ENCODE measurements at places on chromosomes 2 and 18.

DNA sequence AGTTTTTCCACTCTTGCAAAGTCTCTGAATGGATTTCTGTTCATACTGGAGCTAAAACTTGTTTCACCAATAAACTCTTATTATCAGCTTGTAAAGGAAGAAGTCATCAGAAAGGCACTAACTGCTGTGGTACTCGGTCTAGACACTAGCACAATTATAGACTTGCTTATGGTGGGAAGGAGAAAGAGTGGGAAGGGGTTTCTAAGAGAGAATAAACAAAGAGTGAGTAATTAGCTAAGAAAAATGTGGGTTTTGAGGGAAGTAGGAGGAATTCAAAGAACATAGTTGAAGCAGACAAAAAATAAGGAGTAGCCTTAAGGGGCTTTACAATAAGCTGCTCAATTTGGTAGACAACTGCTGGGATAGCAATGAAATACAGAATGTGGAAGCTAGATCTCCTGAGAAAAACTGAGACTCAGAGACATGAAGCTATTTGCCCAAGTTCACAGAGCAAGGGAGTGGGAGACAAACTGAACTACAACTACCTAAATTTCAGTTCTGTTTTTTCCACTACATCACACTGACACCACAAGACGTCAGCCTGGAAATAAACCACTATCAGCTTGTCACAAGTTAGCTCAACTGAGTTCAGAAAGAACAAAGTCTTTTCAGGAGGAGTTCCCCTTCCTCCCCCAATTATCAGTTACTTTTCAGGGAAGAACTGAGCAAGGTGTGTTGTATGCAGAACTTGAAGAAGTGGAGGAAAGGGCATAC is 59.7 kb downstream of the MAP4K3 start:
- no peak for DNase-seq

DNA sequence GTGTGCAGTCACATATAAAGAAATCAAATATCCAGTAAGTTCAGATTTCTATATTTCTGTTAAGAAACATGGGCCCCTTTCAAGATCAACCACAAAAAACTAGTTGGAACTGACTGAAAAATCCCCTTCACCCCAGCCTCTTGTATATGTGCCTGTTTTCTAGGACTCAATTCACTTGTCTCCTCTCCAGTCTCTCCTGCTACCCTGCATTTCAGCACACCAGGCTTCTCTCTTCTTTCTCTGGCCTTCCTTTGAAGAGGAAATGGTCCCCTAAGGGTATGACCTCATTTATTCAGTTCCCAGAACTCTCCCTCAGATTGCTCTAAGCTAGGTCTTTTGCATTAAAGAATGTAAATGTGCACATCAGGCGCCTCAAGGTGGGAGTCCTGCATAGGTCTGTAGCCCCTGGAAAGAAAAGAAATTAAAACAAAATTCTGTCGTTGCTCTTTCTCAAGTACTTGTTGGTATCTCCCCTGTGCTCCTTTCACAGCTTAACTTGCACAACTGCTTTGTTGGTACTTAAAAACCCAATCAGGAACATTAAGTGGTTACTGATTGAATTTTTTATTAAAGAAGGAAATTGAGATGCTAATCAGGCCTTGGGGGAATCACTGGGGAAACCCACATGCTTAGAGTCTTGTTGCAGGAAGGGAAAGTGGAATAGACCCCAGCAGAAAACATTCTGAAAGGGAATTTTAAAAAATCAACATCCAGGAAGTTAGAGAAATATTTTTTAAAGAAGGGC is 278.4 kb downstream of the AGPS start:
- no peak for DNase-seq

GRCh38 chr2:38792751-38793150 is 14.7 kb downstream of the GEMIN6 start:
- DNase-seq = no peak

DNA sequence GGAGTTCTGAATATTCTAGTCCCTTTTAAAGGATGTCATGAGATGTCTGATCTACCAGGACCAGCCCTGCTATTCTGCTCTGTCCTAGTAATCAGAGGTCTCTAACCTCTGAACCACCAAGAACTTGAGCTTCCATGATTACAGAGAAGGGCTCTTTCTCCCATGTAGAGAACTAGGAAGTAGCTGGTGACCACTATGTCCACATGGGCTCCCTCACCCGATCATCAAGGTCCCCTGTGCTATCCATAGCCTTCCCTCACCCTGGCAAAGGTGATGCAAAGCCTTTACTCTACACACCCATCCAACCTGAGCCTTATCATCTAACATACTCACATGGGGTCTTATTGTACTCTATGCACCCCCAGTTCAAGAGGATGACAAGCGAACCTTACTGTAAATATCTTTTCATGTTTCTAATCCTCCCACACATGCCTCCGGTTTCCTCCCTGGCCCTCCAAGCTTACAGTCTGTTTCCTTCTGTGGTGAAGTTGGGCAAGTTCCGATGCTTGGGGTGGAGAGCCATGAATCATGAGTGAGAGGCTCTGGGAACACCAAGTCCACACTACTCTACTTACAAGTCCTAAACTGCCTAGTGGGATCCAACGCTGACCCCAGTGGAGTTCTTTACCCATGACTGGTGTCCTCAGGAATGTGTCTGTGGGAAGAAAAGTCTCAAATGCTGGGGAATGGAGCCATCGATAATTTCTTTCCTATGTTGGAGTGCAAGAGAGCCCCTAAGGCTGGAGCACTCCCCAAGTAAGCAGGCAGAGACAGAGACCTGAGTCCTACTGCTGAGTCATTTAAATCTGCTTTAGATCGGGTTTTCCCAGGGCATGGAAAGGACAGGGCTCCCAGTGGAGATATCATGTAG is 73.3 kb upstream of the KLF7 start:
- DNase-seq = no peak

- DNase-seq = no peak
These were observed 74.3 kb downstream of the XRCC5 start for GRCh38 chr2:216183462-216183861.

GRCh38 chr2:133326652-133327397 is 241.4 kb downstream of the NCKAP5 start:
- no peak for DNase-seq

GRCh38 chr2:25388491-25388890 is 46.8 kb upstream of the DNMT3A start:
- no peak for DNase-seq

GRCh38 chr18:41992066-41992465 is 37.0 kb downstream of the PIK3C3 start:
- no peak for DNase-seq

DNA sequence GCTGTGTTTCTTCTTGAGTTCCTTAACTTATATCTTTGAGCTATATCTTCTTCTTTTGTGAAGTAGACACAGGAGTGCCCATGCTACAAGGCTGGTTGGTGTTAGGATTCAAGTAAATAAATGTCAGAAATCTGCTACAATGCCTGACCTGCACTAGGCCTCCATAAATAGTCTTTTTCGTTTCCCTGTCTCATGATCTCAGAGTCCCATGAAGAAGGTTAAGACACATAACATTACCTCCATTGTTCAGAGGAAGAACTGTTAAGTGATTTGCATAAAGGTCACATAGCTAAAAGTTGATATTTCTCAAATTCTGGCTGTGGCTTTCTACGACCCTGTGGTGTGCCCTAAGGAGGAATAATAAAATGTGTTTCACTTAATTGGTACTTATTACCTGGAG is 228.4 kb downstream of the KCNS3 start:
- no peak for DNase-seq

GRCh38 chr2:86631846-86632485 is 8.3 kb upstream of the RNF103 start:
- no peak for DNase-seq

DNA sequence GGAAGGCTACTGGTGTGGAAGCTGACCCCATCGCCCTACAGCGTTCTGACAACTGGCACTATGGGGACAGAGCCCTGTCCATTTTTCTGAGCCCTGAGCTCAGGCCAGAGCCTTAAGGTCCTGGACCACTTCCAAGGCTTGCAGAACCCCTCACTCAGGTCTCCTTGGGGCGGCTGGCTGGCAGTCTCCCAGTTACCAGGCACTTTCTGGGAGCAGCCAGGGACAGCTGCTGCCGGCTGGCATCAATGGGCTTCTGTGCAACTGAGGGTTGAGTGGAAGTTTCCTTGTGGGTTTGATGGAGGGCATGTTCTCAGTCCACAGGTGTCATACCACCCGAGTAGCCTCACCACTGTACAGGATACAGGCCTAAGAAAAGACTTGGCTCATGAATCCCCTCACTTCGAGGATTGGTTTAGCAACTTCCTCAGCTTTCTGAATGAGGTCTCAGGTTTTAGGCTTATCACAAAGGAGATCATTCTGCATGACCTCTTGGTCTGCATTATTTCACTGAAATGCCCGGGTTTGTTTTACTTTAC is 27.4 kb upstream of the WIPF1 start:
- no peak for DNase-seq

DNA sequence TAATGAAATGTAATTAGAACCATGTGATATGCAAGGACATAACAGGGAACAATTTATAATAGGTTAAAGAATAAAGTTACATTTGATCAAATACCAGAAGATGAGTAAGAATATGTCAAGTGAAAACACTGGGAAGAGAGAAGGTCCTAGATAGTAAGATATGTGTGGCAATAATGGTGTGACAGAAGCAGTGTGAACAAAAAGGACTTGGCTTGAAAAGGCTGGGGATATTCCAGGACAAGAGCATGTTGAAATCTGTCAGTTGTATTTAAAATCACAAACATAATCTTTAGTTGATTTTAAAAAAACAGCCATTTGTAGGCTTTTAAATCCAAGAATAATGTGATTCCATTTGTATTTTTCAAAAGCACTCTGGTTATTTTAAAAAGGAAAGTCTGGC is 1399.9 kb upstream of the SLC39A10 start:
- DNase-seq = no peak

DNA sequence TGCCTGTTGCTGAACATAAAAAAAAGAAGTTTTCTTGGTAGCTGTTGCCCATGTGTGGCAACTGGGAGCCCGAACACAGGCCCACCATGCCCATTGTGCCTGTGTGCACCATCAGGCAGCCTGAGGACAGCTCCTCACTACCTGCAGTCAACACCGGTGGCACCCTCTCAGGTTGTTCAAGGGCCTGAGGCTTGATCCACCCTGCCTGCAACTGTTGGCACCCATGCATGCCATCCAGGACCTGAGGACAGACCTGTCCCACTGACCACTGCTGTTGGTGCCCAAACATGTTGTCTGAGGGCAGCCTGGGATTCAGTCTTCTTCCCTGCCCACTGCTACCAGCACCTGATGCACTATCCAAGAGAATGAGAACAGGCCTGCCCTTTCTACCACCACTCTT is 661.1 kb upstream of the ZNF804A start:
- no peak for DNase-seq

GRCh38 chr18:46333431-46334135 is 229.4 kb downstream of the HAUS1 start:
- DNase-seq = no peak

DNA sequence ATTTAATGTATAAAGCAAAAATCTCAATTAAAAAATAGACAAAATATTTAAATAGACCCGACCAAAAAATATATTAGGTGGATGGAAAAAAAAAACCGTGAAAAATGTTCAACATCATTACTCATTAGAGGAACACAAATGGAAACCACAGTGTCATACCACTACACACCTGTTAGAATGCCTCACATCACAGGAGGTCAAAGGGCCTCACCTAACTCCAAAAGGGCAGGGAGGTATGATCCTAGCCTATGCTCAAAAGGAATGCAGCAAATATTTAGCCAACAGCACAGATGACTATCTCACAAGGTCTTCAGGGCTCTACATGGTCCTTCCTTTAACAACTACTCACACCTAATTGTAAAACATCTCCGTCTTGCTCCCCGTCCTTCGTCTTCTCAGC is 185.5 kb upstream of the SETBP1 start:
- DNase-seq = no peak

GRCh38 chr2:30744823-30745222 is 62.4 kb downstream of the CAPN13 start:
- no peak for DNase-seq

- DNase-seq = no peak
These were observed 10.9 kb downstream of the ALS2 start for GRCh38 chr2:201769666-201770373.

GRCh38 chr18:47191961-47192360 is 15.8 kb upstream of the IER3IP1 start:
- DNase-seq = no peak

- DNase-seq = no peak
These were observed 173.1 kb upstream of the STON1 start for GRCh38 chr2:48356701-48357325.

DNA sequence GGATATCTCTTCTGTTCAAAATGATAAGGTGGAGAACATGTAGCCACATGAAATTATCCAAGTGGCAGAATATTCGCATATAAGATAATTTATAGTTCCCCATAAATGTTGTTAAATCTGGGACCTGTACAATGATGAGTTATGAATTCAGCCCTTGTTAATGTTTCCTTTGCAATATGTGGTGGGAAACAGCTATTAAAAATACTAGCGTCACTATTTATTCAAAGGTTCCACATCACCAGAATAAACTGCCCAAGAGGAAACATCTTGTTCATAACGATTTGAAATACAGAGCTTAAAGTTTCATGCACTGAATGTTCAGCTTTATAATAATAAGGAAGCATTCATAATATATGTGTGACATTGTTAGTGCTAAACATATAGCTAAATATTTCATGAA is 223.9 kb upstream of the TCF4 start:
- no peak for DNase-seq

GRCh38 chr18:38358805-38359657 is 793.4 kb upstream of the CELF4 start:
- no peak for DNase-seq

DNA sequence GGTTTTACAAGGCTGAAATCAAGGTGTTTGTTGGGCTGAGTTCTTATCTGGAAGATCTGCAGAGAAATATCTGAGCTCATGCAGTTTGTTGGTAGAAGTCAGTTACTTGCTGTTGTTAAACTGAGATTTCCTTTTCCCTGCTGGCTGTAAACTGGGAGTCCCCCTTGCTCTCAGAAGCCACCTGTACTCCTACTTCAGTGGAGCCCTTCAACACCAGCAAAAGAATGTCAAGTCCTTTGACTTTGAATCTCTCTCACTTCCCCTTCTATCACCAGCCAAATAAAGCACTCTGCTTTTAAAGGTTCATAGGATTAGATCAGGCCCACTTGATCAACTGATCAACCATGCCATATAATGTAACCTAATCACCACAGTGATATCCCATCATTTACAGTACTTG is 252.2 kb upstream of the CDH7 start:
- no peak for DNase-seq

DNA sequence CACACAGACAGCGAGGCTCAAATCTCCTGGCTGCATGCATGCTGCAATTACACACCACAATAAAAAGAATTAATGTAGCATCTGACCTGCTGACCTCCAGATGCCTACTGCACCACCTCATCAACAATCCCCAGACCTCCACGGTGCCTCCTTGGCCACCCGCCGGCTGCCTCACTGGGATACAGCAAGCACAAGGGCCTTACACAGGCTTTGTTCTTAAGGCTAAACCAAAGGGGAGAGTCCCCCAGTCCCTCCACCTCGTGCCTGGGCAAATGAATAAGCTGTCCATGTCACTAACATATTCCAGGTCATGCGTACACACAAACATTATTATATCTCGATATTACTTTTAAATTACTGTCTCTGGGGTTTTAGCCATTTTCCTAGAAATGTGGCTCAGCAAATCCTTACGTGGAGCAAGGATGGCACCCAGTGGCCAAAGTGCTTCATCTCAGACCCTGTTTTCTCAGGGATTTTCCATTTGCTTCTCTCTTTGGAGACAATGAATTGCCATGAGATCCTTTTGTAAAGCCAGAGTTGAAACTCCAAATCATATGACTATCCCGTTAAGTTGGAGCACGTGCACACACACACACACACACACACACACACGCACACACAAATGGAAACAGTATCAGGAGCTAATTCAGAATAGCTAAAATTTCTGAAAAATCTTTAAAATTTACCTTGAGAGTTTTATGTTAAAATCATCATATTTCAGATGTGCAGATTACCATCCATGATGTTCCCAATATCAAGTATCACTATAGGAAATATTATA is 313.8 kb downstream of the PDE11A start:
- no peak for DNase-seq

Measured in activated CD8-positive, alpha-beta memory T cell treated with anti-CD3 and anti-CD28 coated beads for 4 hours (primary cell).